ENCODE measurements at places on chromosomes 4 and X.

DNA sequence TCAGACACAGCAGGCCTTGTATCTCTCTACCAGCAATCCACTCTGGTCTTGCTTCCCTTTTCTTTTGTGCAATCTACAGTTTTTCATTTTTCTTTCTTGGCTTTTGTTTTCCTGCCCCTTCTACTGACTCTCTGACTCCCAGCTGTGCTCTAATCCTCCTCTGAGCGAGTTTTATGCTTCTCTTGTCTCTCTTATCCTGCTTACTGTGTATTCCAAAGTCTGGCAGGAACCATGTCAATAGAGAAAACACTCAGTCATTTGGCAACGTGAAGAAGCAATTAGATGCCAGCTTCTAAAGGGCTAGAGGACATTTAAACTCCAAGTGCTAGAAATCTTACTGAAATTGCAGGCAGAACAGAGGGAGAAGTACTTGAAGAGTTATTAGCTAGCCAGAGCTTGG lies 984.6 kb upstream of the TENM3 start:
- no peak for DNase-seq

DNA sequence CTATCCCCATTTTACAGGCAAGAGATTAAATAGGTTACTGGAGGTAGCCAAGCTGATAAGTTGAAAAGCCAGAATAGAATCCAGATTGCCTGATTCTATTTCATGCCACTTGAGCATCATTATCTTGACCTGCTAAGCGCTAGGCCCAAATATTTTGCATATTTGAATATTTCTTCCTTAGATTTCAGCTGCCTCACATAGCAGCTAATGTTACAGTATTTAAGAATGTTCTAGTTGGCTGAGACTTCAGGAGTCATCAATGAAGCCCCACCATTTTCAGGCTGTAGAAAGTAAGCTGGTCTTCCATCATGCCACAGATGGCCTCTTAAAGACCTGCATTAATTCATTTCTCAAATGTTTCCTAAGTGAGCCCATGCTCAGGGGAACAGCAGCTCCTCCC lies 121.4 kb downstream of the SHROOM3 start:
- no peak for DNase-seq

- DNase-seq: no peak
Measured at GRCh38 chrX:140480765-140481164, 24.1 kb downstream of the SOX3 start.

DNA sequence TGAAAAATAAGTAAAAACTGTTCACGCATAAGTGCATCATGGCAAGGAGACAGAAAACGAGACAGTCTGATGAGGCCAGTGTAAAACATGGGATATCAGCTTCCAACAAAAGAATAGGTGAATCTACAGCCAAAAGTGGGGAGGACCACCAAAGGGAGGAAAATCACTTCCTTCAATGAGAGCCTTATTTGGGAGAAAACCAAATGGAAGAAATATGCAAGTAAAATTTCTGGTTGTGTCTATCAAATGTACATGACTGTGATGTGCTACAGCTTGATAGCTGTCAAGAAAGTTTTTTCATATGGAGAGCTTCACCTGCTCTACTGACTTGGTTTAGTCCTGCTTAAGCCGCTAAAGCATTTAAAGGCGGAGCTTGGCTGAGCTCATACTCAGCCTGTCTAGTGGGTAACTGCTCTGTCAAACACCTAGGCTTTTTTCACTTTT lies 66.2 kb downstream of the MAGEA1 start:
- no peak for DNase-seq

DNA sequence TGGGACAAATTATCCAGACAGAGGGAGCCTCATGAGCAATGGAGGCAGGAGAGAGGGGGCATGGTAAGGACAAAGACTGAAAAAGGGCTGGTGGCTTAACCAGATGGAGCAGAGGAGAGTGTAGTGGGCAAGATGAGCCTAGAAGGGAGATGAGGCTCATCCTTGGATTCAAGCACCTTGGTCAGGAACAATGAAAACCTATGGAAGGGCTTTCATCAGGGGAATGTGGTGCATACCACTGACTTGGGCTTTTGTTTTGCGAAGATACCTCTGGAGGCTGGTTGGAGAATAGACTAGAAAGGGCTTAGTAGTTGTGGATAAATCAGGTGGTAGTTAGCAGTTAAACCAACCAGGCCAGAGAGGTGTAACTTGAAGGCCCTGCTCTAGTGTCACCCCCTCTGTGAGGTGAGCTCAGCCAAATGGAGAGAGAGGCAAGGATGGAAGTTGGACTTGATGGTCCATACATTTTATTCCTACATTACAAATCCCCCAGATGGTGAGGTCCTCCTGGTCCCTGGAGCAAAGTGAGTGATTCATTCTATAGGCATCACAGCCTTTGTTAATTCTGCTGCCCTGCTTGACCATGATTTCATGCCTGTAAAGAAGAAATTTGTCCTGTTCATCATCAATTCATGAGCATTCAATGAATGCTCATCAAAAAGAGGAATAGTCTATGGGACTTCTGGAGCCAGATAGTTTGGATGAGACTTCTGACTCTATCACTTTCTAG lies 264.8 kb upstream of the IGFBP7 start:
- DNase-seq: no peak

- DNase-seq: no peak
Measured at GRCh38 chr4:88963817-88964216, 93.2 kb downstream of the FAM13A start.

DNA sequence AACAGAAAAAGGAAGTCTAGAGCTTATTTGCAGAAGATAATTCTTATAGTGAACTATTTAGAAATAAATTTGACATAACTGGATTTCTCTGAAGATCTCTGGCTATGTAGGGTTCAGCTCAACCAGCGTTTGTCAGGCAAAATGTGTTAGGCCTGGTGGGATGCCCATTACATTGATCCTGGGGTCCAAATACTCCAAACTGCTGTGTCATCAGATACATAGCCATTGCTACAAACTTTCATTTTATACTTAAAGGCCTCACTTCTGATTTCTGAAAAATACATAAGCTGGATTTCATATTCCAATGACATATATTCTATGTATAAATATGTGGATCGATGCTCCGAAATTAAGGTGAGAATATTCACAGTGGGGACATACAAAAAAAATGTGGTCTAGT lies 1958.9 kb upstream of the TENM3 start:
- DNase-seq: no peak

GRCh38 chr4:176268963-176269362 lies at the start of gene ASB5:
Gene ASB5, minus strand, starts transcription at chr4:176269222. Its CDS starts 114 bp downstream, at chr4:176269108.
- DNase-seq: no peak

DNA sequence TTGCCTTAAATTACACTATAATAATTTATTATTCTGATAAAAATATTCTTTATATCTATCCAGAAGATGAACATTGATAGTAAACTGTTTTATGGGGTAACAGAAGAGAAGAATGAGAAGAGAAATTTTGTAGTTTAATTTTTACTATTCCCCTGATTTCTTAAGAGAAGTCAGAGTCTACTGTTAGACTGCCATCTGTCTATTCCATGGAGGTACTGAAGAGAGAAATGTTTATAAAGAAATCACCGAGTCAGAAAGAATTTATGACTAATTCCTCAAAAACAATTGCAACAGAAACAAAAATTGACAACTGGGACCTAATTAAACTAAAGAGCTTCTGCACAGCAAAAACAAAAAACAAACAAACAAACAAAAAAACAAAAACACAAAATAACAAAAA lies 149.9 kb downstream of the FGF16 start:
- no peak for DNase-seq

GRCh38 chr4:92580816-92581215 lies 277.1 kb downstream of the GRID2 start:
- no peak for DNase-seq
